Pancreas (tissue), 10 donors: ENCODE measurements at places on chromosomes 7 and 10. TPM values are rescaled to one million over a fixed set of nuclear protein-coding genes. Genes with fewer than 3 reads are reported as not detected.

FAM25G gene
- not detected for total RNA-seq

DNA sequence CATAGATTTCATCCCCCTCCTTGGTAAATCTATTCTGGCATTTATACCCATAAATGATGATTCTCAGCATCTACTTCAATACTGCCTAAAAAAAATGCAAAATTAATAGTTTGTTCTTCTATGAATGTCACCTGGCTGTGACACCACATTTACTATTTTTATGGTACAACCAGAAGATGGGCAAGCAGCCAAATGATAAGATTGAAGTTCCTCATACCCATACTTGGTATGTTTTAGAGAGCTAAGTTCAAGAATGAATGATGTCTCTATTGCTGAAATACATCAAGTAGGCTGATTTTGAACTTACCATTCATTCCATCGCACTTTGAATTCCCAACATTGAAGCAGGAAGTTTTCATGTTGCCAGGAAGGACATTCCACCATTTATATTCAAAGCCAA lies 134.2 kb downstream of the ELAPOR2 start:
- H3K27ac ChIP-seq, result no peak overlapping the region
- H3K27me3 ChIP-seq, result no peaks in the 10 kb centered on the region
- no peak overlapping the region for H3K4me3 ChIP-seq
- DNase-seq, result no peak
- H3K4me1 ChIP-seq, result no peaks in the 10 kb centered on the region
- H3K36me3 ChIP-seq, result no peaks in the 10 kb centered on the region

- H3K4me1 ChIP-seq, result no peaks in the 10 kb centered on the region
- no peak for DNase-seq
- no peaks in the 10 kb centered on the region for H3K27me3 ChIP-seq
- no peak overlapping the region for H3K27ac ChIP-seq
Measured at GRCh38 chr7:22481726-22482125, 18.3 kb downstream of the STEAP1B start.

DNA sequence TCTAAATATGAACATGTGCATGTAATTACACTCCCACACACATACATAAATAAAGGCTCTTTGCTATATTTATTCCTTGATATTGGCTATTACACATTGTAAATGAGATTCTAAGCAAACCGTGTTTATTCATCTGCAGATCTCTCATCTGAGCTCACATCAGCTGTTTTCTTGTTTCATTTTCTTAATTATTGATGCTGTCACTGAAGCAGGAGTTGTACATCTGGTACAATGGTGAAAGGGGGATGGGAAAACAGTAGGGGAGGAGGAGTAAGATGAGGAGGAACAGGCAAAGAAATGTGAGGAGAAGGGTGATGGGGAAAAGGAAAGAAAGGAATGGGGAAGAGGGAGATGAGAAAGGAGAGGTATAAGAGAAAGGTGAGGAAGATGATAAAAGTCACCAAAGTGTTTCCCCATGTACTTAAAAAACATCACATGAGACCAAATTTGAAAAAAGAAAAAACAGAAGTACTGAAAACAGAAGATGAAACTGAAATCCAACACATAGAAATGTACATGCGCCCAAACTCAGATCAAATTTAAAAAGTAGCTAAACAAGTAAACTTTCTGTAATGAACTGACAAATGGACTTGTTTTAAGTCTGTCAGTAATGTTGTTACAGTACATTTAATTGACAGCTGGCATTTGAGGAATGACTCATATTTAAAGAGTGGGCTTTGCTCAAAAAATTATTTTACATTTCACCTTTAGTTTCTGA lies 472.2 kb downstream of the ARL4A start:
- H3K27me3 ChIP-seq, result no peaks in the 10 kb centered on the region
- H3K36me3 ChIP-seq, result no peaks in the 10 kb centered on the region
- no peak overlapping the region for H3K27ac ChIP-seq
- no peak overlapping the region for H3K4me3 ChIP-seq
- H3K4me1 ChIP-seq, result no peaks in the 10 kb centered on the region

ATOH7 gene
- 0.28 TPM for total RNA-seq

TMEM213 gene
- not detected for total RNA-seq

CALN1 gene
- total RNA-seq, result 1.3 TPM

CCDC3 gene
- total RNA-seq, result 2.7 TPM

DNA sequence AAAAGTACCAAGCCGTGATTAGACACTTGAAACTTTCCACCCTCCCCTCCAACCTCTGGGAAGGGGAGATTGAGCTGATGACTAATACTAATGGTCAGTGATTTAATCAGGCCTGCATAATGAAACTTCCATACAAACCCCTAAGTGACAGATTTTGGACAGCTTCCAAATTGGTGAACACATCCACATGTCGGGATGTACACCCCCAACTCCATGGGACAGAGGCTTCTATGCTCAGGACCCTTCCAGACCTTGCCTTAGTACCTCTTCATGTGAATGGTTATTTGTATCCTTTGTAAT lies 4.8 kb downstream of the NUB1 start:
- no peaks in the 10 kb centered on the region for H3K36me3 ChIP-seq
- no peaks in the 10 kb centered on the region for H3K27me3 ChIP-seq
- no peak overlapping the region for H3K4me3 ChIP-seq
- no peak for DNase-seq

OTUD1 gene
- total RNA-seq, result 5.5 TPM

DNA sequence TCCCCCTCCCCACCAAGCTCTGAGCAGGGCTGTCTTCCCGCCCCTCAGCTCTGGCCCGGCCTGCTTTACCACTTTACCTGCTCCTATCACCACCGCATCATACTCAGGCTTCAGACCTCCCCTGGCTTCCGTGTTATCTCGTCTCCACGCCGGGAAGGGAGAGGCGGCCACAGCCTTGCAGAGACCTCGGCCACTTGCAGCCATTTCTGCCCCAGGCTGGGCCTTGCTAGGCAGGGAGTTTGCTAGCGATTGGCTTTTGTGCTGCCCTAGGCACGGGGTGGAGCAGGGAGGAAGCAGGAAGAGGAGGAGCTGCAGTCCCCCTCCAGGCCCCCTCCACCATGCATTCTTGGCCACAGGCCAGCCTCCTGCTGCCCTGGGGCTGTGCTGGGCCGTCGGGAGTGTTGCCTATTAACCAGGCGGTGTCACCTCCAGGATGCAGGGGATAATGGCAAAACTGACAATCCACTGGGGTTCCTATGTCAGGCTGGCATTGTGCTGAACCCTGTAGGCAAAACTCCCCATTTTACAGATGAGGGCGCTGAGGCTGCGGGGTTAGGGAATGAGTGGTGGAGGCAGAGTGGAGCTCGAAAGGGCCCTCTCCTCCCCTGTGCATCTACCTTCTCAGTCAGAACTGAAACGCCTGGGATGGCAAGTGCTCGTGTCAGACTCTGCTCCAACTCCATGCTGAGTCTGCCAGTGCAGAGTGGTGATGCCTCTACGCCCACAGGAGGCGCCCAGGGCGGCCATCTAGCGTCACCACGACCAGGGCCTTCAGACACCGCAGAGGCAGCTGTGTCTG lies at the start of gene PYROXD2:
Gene PYROXD2, minus strand, starts transcription at position 251 of the 799 bp plus-strand sequence. Its CDS starts 47 bp downstream, at position 204.
- peak within 1 kb of the TSS; percentile 45 for H3K4me3 ChIP-seq
- H3K36me3 ChIP-seq, result peaks cover 33% of the 10 kb centered on the region
- peak; percentile 94 for DNase-seq
- peak within 1 kb of the TSS; percentile 24 for H3K27ac ChIP-seq
- H3K27me3 ChIP-seq, result no peaks in the 10 kb centered on the region

TRIM56 gene
- 13.7 TPM for total RNA-seq

DNA sequence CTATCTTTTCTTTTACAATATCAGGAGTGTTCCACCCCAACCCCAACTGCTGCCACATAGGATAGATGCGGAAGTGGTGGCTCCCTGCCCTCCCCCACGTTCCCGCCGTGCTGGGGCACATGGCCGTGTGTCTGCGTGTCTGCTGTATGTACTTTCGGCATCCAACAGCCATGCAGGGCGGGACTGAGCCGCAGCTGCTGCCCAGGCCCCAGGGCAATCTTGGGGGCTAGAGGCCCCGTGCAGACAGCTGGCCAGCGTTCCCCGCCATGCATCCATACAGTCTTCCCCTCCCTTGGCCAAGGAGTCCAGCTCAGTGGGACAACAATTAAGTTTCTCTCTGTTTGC lies 162.7 kb downstream of the DGKB start:
- no peaks in the 10 kb centered on the region for H3K4me1 ChIP-seq
- no peak overlapping the region for H3K4me3 ChIP-seq
- no peak for DNase-seq

DNA sequence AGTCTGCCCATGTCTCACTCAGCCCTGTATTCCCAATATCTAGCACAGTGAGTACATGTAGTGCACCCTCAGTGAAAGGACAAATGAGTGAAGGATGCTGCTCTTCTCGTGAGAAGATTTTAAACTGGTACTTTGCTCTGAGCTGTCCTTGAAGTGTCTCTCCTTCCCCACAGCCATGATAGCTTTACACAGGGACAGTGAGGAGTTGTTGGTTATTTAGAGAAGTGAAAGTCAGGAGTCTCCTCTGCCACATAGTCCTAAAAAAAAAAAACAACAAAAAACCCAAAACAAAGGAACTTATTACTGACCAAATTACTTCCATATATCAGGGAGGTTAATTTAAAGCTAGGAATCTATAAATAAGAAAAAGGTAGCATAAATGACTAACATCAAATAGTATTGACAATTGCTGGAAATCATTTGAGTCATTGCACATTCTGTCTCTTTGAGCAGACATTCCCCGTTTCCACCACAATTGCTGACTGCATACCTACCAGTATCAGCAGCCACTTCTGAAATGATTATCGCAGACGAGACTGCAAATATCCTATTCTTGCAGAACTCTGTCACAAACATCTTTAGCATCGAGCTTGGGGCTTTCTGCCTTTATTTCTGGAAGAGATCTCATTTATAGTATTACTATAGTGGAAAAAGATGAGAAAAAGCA lies 202.1 kb downstream of the PTEN start:
- H3K4me1 ChIP-seq, result peaks cover 11% of the 10 kb centered on the region
- H3K36me3 ChIP-seq, result no peaks in the 10 kb centered on the region
- no peak overlapping the region for H3K27ac ChIP-seq
- H3K4me3 ChIP-seq, result no peak overlapping the region

NME8 gene
- total RNA-seq, result not detected

DNA sequence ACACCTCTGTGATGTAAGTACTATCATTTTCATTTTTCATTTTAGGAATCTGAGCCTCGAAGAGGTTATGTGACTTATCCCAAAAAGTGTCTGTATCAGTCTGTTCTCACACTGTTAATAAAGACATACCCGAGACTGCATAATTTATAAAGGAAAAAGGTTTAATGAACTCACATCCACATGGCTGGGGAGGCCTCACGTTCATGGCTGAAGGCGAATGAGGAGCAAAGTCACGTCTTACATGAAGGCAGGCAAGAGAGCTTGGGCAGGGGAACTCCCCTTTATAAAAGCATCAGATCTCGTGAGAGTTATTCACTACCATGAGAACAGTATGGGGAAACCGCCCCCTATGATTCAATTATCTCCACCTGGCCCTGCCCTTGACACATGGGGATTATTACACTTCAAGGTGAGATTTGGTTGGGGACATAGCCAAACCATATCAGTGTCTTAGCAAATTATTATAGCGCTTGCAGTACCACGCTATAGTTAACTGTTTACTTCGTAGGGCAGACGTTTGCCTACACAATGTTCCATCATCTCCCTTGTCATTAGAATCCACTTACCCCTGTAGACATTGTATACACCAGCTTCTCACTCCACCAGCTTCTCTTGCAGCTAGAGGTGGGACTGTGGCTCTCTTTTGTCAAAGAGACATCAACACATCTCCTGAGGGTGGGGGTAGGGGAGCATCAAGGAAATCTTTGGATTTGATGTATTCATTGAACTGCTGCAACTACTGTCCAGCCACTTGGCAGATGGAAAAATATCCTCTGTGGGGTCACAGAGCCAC lies 15.4 kb upstream of the NMT2 start:
- no peak for DNase-seq
- H3K4me1 ChIP-seq, result no peaks in the 10 kb centered on the region
- no peak overlapping the region for H3K4me3 ChIP-seq
- H3K27ac ChIP-seq, result no peak overlapping the region

GRCh38 chr10:48406658-48407057 lies 100.2 kb downstream of the MAPK8 start:
- no peaks in the 10 kb centered on the region for H3K4me1 ChIP-seq
- DNase-seq, result no peak
- peaks cover 5% of the 10 kb centered on the region for H3K36me3 ChIP-seq
- H3K27ac ChIP-seq, result no peak overlapping the region
- H3K27me3 ChIP-seq, result no peaks in the 10 kb centered on the region

DNA sequence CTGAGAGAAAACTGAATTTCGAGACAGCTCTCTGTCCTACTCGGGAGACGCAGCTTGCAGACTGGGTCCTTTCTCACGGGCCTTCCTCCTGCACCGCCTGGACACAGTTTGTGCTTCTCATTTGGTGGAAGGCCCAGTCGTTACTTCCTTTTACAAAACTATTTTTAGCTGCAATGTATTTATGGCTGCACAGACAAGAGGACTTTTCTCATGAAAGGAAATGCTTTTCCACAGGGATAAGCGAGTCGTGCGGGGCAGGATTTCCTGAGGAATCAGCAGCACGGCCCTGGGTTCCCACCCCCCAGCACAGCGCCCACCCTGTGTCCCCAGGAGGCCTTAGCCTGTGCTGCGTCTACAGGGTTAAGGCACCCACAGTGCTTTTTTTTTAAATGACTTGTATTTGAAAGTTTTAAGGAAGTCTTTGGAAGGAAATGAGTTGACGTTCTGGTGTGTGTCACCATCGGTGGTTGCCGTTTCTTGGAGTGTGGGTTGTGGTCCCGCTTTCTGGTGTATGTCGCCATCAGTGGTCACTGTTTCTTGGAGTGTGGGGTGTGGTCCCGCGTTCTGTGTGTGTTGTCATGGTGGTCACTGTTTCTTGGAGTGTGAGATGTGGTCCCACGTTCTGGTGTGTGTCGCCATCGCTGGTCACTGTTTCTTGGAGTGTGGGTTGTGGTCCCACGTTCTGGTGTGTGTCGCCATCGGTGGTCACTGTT lies 50.9 kb downstream of the INPP5A start:
- no peaks in the 10 kb centered on the region for H3K36me3 ChIP-seq
- H3K4me1 ChIP-seq, result peaks cover 22% of the 10 kb centered on the region
- peak overlapping the region; percentile 56 for H3K27ac ChIP-seq
- H3K27me3 ChIP-seq, result no peaks in the 10 kb centered on the region
- no peak overlapping the region for H3K4me3 ChIP-seq
